ENCODE measurements at places on chromosomes 2 and 18.

DNA sequence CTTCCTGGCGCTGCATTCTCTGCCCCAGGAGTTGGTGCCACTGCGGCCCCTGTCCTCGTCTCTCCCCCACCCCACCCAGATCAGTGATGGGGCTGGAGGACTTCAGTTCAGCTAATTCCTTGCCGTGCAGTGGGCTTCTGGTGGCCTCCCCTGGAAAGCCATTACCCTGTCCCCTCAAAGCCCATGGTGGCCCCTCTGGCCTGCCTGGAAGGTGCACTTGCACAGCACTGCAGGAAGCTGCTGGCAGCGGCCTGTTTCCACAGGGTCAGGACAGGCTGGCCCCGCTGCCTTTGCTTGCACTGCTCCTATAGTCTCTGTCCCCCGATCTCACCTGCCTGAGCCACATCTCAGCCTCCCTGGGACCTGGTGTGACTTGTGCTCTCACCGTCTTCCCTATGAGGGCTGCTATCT lies 105.1 kb downstream of the USP40 start:
- no peak for DNase-seq

DNA sequence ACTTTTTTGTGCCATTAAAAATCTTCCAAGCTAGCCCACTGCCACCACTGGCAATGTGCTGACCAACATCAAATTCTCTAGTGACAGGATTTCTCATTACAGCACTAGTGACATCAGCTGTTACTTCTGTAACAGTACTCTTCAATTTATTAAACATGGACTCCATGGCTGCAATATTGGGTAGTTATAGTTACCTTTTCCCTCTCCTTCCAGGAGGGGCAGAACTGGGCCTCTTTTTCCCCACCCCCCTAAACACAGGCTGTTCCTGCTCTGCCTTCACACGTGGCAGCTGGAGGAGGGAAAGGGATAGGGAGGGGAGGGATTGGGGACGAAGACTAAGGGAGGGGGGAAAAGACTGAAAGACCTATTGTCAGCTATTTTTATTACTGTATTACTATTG lies 38.1 kb downstream of the TRAK2 start:
- DNase-seq: no peak

DNA sequence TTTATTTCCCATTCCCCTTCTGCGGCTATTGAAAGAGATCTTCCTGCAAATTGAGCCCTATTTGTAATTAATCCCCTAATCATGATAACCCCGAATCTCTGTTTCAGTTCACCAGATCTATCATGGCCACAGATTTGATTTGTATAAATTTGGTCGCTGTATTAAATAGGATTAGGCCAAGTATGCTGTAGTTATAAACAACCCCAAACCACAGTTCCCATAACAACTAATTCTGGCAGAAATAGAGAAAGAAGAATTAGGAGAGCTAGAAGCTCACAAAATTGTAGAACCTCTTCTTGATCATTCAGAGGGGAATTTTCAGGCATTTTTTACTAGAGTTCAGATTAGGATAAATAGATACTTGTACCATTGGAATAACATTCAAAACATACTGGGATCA lies 433.7 kb upstream of the TNP1 start:
- DNase-seq: no peak

DNA sequence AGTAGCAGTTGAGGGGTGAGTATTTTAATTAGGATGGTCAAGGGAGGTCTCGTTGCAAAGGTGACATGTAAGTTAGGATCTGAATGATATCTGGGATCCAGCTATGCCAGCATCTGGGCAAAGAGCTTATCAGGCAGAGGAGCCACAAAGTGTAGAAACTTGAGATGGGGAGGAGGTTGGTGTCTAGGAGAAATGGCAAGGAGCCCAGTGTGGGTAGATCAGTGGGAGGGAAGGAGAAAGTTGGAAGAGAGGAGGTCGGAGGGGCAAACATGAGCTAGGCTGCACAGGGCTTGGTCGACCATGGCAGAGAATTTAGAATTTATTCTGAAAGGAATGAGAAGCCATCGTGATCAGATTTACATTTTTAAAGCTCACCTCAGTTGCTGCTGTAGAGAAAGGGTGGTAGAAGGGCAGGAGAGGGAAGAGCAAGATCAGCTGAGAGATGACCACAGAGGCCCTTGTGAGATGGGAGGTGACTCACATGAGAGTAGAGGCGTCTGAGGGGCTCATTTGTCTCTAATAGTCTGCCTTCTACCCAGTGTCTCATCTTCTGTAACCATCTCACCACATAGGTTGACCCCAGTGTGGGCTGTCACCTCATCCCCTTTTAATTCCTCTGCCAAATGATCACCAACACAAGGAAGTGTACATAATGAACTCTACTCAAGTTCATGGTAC lies 170.0 kb downstream of the ETAA1 start:
- DNase-seq: no peak

DNA sequence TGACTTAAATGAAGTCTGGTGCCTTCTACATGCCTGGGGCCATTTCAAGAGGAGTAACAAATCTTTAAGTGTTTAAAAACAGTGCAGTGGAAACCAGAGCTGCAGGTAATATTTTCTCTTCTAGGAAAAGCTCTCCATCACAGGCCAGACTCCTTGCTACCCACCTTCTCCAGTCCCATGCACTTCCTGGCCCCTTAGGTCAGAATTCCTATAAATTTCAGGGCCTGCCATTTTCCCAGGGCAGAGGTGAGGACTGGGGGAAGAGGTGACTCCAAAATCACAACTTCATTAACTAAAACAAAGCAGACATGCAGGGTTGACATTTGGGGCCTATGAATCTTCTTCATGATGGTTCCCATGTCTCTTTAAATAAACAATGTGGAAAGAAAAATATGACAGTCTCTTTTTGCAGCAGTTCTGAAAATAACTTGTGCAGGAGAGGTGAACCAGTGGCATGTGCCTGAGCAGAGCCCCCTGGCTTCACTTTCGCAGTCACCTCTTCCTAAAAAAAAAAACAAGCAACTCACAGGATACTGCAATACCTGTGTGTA lies 63.7 kb upstream of the TANC1 start:
- no peak for DNase-seq

GRCh38 chr2:228847684-228848083 lies 423.4 kb downstream of the PID1 start:
- DNase-seq: no peak

- no peak for DNase-seq
These were observed 168.7 kb downstream of the ANKRD44 start for GRCh38 chr2:197141702-197142473.

- DNase-seq: no peak
These were observed 8.3 kb upstream of the TNS1 start for GRCh38 chr2:218010984-218011652.

GRCh38 chr18:76544511-76545345 lies 49.7 kb upstream of the ZNF516 start:
- DNase-seq: no peak

DNA sequence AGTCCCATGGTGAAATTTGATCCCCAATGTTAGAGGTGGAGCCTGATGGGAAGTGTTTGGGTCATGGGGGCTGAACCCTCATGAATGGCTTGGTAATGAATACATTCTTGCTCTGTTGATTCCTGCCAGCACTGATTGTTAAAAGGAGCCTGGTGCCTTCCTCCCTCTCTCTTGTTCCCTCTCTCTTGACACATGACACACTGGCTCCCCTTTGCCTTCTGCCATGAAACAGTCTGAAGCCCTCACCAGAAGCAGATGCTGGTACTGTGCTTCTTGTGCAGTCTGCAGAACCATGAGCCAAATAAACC lies 30.6 kb upstream of the EPC2 start:
- DNase-seq: no peak

- DNase-seq: no peak
These were observed 58.9 kb upstream of the ARL5A start for GRCh38 chr2:151887164-151887563.

- DNase-seq: no peak
These were observed 79.7 kb upstream of the ACAA2 start for GRCh38 chr18:49893036-49893435.

- DNase-seq: no peak
These were observed 3.9 kb upstream of the MBD2 start for GRCh38 chr18:54228364-54228763.

DNA sequence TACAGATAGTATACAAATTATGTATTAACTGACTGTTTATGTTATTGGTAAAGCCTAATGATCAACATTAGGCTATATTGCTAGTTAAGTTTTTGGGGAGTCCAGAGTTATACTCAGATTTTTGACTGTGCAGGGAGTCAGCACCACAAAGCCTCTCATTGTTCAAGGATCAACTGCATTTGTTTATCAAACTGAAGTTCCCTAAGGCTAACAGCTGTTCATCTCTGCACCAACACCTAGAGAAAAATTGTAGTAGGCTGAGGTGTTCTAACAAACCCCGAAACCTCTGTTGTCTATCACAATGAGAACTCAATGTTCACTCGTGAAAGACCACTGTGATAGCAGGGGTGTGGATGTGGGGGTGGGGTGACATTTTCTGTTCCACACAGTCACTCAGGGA lies 97.7 kb downstream of the HNMT start:
- no peak for DNase-seq

GRCh38 chr18:59783138-59783537 lies 85.9 kb upstream of the CCBE1 start:
- no peak for DNase-seq

GRCh38 chr18:54232485-54233227 lies 8.2 kb upstream of the MBD2 start:
- no peak for DNase-seq

- no peak for DNase-seq
These were observed 42.1 kb upstream of the RFX8 start for GRCh38 chr2:101516823-101517690.

- DNase-seq: no peak
These were observed 161.5 kb upstream of the KCNJ3 start for GRCh38 chr2:154537024-154537423.

GRCh38 chr18:13382954-13383827 lies 164.6 kb downstream of the LDLRAD4 start:
- no peak for DNase-seq

- no peak for DNase-seq
These were observed 120.6 kb upstream of the CTDP1 start for GRCh38 chr18:79558933-79559416.

DNA sequence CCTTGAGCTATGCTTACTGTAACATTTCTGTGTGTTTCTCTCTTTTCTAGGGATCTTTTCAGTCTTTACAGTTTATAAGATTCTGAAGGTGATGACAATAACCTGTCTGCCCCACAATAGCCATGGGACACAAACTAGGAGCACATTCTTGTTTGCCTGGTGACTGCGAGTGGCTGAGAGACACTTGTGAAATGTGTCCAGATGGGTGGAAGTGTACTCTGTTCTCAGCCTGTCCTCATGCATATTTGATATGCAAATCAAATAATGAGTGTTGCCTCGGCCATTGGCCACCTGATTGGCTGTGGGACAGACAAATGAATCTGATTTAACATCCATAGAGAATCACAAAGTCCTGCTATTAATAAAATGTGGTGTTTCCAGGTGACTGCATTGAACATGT lies 246.2 kb downstream of the HNMT start:
- DNase-seq: no peak

DNA sequence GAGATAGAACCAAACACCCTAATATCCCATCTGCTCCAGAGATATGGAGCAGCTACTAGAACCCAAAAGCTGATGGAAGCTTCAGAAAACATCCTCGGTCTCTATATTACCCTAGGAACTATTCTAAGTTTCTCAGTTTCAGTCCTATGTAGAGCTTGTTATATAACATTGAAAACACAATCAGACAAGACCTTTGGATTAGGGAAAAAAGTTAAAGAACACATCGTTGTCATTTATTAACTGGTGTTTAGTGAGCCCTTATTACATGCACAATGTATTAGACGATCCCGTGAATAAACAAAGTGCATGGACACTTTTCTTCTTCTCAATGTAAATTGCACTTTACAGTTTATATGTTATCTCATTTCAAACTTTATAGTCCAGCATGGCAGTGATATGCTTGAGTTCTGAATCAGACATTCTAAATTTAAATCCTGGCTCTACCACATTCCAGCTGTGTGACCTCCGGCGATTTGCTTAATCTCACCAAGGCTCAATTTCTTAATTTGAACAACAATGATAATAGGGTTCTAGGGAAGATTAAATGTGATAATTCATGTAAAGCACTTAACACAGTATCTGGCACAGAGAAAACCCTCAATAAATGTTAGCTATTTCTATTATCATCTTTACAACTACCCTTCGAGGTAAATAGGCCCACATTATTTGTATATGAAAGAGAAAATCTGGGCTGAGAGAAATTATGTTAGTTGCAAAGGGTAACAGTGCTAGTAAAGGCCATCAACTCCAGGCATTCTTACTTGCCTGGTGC lies 83.6 kb upstream of the PIK3C3 start:
- DNase-seq: no peak

- DNase-seq: peak; percentile 87
These were observed 24.9 kb downstream of the BIN1 start for GRCh38 chr2:127081826-127082633.

GRCh38 chr2:196143730-196144131 lies 27.6 kb downstream of the STK17B start:
- no peak for DNase-seq

GRCh38 chr2:39218391-39218790 lies 25.4 kb downstream of the CDKL4 start:
- no peak for DNase-seq

DNA sequence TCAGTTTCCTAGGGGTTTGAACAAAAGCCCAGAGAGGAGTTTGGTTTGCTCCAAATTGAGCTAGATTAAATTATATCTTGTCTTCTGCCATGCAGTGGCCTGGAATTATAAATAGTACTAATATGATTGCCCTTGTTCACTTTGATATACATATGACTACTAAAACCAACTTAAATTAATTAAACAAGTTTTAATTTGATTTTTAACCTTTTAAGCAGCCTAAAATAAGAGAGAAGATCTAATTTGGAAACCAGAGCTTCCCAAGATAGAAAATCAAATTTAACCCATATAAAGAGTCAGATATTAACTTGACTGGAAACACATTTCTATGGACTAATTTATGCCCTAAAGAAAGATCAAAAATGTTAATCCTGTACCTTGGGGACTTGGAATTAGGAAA lies 444.5 kb upstream of the SLC8A1 start:
- no peak for DNase-seq

DNA sequence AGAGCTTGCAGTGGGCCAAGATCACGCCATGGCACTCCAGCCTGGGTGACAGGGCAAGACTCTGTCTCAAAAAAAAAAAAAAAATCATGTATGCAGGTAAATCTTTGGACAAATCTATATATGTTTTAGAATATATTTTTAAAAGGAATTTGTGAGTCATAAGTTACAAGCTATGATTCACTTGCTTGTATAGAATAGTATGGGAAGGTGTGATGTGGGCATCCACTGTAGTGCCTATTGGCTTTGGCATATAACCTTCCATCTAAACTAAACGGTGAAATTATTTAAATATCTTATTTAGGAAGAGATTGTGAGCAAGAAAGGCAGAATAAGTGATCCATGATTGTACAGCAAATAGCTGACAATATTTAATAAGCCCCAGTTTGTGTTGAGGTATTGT lies 261.1 kb downstream of the GALNT13 start:
- DNase-seq: no peak

DNA sequence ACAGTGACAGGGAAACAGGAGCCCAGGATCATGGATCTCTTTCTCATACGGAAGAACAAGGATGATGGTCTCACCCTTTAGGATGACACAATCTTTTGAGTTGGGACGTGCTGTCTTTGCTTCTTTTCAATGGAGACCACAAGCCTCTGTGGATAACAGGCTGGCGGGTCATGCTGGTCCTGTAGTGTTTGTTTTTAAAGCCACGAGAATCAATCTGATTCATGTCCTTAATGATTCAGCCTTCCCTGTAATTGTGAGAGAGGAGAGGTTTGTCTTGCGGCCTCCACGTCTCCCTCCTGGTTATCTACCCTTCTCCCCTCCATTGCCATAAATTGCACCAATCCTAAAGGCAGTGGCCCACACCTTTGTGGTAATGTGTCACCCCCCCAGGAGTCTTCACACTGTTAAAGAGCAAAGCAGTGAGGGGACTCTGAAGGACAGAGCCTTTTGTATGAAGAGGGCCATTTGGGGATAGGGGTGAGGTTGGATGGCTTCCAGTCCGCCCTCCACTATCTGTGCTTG lies 87.7 kb upstream of the TGFA start:
- DNase-seq: no peak

Measured in hippocampal formation (tissue), 2 donors.